ENCODE measurements at places on chromosomes 5 and 9. TPM values are rescaled to one million over a fixed set of nuclear protein-coding genes. Genes with fewer than 3 reads are reported as not detected.
A peak's percentile ranks its signal among the peaks of the same experiment; 100 is the strongest.

DNA sequence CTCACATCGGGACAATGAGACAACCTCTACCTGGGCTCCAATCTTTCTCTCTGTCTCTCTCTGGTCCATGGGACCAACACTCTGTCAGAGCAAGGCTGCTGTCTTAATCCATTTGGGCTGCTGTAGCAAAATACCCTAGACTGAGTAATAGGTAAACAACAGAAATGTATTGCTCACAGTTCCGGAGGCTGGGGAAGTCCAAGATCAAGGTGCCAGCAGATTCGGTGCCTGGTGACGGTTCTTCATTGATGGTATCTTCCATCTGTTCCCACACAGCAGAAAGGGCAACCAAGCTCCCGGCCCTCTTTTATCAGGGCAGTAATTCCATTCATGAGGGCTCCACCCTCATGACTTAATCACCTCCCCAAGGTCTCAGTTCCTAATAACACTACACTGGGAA lies 61.3 kb upstream of the SPOCK1 start:
- peak; percentile 79 for DNase-seq

DNA sequence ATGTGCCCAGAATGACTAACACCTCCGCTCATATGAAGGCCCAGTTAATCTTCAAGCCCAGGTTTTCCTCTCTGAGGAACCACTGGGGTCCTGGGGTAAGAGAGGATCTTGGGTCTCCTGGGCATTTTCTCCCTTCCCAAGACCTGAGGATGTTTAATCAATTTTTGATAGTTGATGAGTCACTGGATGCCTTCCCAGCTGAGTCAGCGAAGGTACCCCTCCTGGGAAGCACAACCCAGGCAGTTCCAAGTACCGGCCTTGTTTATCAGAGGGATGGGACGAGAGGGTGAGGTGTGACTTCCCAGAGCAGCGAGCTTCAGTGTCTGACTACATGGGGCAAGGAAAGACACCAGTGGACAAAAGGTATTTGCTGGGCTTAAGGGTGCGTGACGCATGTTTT lies 119.6 kb upstream of the IL12B start:
- DNase-seq = no peak

DNA sequence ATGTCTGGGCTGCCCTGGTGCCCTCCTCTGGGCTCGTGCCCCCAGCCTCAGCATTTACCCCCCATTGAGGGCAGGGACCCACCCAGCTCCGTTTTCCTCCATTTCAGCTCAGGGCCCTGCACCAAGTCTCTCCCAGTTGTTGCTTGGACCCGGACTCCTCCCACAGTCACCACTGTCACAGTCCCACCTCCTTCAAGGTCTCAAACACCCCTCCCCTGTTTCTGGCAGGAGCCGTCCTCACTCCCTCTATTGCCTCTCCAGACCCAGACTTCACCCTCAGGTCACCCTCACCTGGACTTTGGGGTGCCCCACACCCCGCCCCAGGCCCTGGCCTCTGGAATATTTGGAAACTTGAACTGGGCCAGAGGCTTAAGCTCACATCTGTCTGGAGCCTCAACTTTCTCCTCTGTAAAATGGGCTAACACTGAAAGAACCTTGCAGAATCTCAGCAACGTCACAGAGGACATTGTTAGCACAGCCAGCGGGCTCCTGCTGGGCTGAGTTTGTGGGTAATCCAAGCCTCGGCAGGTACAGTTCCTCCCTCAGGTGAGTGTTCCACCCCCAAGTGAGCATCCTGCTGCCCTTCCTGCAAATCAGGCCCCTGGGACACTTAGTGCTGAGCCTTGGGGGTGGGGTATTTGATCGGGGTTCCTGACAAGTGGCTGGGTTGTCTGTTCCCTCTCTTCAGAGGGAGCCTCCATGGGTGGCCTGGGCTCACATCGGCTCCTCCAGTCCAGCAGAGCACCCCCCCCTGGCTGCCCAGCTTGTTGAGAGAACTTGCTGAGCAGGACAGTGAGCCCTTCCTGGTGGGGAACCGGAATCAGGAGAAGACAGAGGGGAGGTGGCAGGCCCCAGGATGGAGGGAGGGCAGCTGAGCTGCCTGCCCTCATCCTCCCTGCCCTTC lies 130.1 kb downstream of the C9orf50 start:
- no peak for DNase-seq

Gene WNT8A
- not detected for total RNA-seq

GRCh38 chr5:68673823-68674180 lies 420.0 kb upstream of the SLC30A5 start:
- DNase-seq = no peak

DNA sequence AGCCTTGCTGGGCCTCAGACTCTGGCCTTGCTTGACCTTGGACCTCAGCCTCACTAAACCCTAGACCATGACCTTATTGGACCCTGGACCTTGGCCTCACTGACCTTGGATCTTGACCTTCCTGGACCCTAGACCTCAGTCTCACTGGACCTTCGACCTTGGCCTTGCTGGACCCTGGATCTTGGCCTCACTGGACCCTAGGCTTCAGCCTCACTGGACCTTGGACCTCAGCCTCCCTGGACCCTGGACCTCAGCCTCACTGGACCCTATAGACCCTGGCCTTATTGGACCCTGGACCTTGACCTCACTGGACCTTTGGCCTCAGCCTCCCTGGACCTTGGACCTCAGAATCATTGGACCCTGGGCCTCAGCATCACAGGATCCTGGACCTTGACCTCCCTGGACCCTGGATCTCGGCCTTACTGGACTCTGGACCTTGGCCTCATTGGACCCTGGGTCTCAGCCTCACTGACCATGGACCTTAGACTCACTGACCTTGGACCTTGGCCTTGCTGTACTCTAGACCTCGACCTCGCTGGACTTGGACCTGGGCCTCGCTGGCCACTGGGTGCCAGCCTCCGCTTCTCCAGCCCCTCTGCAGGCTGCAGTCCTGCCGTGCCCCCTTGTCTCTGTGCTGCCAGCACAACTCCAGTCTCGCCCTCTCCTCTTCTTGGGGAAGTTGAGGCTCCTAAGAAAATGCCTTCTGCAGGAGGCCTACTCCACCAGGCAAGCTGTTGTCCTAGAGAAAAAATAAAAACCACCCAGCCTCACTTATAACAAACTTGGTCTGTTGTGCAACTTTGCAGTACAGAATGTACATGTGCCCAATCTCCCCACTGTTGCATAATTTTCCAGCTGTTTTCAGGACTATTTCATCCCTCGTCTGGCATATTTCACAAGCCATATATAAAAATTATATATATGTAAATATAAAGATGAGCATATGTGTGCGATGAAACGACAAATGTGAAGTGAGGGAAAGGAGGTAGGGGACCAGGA lies 11.0 kb upstream of the ADAMTS2 start:
- DNase-seq = no peak

Gene GCNT4
- 4.6 TPM for total RNA-seq

Gene SHOC1
- not detected for total RNA-seq

DNA sequence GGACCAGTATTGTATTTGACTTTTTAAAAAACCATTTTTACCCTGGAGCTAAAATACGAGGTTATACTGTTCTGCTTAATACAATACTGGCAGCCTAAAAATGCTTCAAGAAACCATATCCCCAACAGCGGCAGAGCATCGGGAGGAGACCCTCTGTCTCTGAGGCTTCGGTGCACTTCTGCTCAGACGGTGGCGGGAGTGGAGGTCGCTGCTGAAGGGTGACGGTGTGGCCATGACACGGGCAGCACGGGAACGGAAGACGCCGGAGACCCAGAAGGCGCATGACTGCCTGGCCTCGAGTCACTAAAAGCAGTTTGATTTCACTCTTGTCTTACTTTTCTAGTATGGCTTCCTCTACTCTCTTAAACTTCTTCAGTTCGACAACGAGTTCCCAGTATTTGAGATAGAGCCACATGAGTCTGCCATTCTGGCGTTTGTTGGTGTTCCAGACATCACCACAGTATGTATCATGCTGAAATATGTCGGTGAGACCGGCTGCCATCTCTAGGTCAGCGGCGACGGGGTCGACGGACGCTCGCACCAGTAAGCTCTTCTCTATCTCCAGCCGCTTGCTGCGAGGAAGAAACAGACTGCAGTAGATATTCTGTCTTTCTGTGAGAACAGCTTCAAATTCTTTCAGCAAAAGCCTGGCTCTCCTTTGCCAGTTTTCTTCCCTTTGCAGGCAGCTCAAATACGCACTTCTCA lies 12.8 kb downstream of the CCDC127 start:
- no peak for DNase-seq

Gene ANKRD33B
- 7.0 TPM for total RNA-seq

- no peak for DNase-seq
Observed at GRCh38 chr5:67337751-67338150, 141.2 kb upstream of the CD180 start.

DNA sequence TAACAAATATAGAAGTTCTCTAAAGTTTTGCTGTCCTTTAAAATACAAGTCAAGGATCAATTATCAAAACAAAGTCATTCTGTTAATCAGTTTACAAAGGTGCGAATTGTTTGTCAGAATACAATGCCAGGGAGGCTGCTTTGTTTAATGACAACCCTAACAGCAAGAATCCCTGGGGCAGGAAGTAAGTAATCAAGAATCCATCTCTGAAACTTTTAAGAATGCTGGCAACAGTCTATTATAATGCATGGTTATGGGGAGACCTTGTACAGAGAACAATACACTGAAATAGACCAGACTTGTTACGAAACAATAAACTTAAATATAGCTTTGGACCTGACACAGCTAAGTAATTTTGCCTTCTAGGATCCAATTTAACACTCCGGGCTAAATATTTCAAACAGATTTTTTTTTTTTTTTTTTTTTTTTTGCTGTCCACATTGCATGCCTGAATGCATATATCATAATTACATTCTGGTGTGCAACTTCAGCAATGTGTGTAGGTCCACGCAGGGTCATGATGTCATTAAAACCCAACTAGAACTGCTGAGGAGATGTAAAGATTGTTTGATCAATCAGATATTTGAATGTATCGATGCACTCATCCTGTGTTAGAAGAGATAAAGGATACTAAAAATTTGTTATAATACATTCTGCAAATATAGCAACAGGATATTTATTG lies 421.3 kb downstream of the CETN3 start:
- no peak for DNase-seq

DNA sequence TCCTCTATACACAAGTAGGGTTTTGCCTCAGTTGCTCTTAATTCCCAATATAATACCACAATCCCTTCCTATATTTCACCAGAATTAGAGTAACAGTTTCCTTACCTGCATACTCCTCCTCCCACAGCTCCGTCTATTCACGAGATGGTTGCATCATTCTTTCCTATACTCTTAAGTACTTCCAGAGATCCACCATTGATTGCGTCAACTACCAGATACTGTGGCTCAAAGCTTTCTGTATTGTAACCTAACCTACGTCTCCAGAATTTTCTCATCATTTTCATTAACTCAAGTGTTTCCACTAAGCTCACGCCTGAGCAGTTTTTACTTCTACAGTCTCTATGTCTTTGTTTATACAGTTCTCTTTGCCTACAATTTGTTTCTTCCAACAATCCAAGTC lies 31.2 kb upstream of the MINAR2 start:
- no peak for DNase-seq

Gene CATSPER3
- total RNA-seq = 0.42 TPM

Gene BRINP1
- total RNA-seq = not detected

DNA sequence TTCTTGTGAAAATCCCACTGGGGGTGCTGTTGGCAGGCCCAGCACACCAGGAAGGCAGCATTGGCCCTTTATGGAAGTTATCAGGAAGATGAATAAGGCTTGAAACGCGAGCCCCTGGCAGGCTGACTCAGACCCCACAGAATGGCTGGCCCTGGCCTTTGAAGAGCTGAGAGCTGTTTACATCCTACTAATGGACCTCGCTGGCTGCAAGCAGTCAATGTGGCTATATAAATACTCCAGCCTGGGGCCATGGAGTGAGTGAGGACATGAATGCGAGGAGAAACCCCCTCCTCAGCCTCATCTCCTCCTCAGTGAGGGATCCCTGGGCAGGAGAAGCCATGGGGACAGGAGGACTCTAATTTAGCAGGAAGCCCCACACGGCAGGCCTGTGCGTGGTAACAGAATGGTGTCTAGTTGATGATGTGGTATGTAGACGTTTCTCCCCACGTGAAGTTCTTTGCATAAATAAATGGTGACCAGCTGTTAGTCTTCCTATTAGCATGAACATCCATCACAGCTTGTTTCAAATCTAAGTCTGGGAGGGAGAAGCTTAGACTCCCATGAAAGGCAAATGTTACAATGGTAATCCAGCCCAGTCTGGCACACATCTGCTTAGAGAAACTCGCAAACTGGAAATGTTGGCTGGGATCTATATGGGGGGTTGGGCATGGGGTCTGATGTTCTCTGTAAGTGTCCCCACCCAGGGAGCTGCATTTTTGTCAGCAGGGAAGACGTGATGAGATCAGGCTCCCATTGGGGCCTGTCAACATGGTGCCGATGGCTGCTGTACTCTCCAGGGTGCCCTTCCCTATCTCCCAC lies 175.1 kb upstream of the PITX1 start:
- DNase-seq = peak; percentile 91

- peak; percentile 95 for DNase-seq
Observed at GRCh38 chr9:136847826-136848392, 1.3 kb upstream of the PHPT1 start.

GRCh38 chr5:662751-663435 lies 30.3 kb downstream of the TPPP start:
- no peak for DNase-seq

GRCh38 chr5:2757563-2758351 lies 6.3 kb upstream of the IRX2 start:
- peak; percentile 72 for DNase-seq

DNA sequence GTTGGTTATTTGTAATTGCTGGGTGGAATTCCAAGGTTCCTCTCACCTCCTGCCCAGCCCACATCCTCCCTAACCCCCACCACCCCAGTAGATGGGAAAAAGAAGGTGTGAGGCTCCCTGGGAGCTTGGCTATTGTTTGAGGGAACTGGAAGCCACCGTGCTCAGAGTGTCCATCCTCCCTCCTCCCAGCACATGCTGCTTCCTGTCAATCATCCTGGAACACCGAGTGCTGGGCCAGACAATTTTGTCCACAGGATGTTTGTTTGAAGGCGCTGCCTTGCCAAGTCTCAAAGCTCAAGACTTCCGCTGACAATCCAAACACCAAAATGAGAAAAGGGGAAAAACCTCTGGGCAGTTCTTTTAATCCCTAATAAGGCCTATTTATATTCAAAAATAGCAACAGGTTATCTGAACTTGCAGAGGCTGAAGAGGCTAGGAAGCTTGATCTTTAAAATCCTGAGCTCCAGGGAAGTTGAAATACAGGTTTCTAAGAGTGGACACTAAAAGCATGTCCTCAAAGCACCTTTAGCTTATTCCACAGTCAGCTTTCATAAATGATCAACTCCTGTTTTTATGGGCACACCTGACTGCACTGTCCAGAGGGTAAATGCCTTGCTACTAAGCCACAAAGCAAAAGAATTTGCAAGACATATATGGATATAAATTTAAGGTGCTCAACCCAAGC lies 286.7 kb downstream of the NFIB start:
- DNase-seq = no peak

Gene PCDHA8
- not detected for total RNA-seq

- no peak for DNase-seq
Observed at GRCh38 chr5:150394912-150395687, 17.6 kb downstream of the CD74 start.

GRCh38 chr9:81103597-81104471 lies 585.5 kb downstream of the TLE1 start:
- DNase-seq = no peak

- no peak for DNase-seq
Observed at GRCh38 chr9:89597711-89598362, 7.0 kb upstream of the GADD45G start.

Gene FGF1
- 1.7 TPM for total RNA-seq

GRCh38 chr5:51091816-51092215 lies 291.4 kb upstream of the ISL1 start:
- DNase-seq = no peak

Gene NTNG2
- 1.5 TPM for total RNA-seq
